ENCODE measurements at places on chromosomes 1 and 21. TPM values are rescaled to one million over a fixed set of nuclear protein-coding genes. Genes with fewer than 3 reads are reported as not detected.

- DNase-seq: no peak
Measured at GRCh38 chr1:117615474-117615873, 9.6 kb downstream of the TENT5C start.

ZFP69B gene
- 3.5 TPM for total RNA-seq

GRCh38 chr1:160607672-160608032, 28.4 kb upstream of the CD84 start:
- no peak for DNase-seq

- DNase-seq: no peak
Measured at GRCh38 chr1:32742199-32742947, 39.8 kb upstream of the SYNC start.

- DNase-seq: no peak
Measured at GRCh38 chr1:46076343-46076742, 56.1 kb downstream of the PIK3R3 start.

GRCh38 chr1:31399976-31400375, 13.0 kb upstream of the SERINC2 start:
- DNase-seq: no peak

- no peak for DNase-seq
Measured at GRCh38 chr1:35557118-35557610, at the start of gene KIAA0319L. KIAA0319L (minus strand) TSS chr1:35557403; CDS start chr1:35554491, 2,912 bp downstream.

- no peak for DNase-seq
Measured at GRCh38 chr1:188058801-188059200, 1230.1 kb downstream of the PLA2G4A start.

DNA sequence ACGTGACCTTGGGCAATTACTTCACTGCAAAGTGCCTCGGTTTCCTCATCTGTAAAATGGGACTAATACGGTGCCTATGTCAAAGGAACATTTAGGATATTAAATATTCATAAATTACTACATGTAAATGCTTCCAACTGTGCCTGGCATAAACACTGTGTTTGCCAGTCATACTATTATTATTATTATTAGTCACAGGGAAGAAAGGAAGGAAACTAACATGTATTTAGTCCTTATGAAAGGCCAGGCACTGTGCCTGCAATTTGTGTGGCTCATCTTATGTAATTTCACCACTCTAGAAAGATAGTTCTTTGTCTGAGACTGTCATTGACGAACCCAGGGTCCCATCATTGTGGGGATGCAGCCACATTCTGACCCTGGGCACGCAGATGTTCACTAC, 45.0 kb downstream of the EPHB2 start:
- DNase-seq: no peak

DNA sequence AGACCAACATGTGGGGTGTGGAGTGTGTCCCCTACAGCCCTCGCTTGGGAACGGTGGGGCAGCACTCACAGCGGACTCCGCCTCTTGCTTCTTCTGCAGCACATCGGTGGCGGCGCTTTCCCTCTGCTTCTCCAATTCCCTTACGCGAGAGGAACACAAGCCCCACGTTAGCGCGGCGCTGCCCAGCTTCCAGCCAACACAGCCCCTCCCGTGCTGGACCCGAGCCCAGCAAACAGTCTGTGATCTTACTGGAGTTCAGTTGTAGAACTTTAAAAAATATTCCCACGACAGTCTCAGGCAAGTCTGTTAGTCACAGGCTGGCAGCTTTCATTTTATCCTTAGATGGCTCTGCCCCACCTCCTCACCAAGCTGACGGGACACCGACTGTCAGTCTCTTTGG, 13.6 kb downstream of the THAP3 start:
- DNase-seq: no peak

GRCh38 chr1:201288007-201288406, 4.7 kb downstream of the PKP1 start:
- DNase-seq: peak; percentile 11

DNA sequence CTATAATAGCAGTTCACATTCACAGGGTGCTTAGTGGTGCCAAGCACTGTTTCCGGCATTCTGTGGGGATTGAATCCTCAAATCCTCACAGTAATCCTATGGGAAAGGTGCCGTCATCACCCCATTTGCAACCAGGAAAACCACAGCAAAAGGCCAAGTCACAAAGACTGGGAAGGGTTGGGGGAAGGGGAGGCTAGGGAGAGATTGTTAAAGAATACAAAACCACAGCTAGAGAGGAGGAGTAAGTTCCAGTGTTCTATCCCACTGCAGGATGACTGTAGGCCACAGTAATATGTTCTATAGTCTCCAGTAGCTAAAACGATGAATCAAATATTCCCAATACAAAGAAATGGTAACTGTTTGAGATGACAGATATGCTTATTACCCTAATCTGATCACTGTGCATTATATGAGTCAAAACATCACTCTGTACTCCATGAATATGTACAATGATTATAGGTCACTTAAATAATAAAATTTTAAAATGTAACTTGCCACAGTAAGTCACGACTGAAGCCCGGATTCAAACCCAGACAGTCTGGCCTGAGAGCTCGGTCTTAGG, 256.8 kb downstream of the TOMM20 start:
- no peak for DNase-seq

- DNase-seq: no peak
Measured at GRCh38 chr1:207115269-207115668, 11.2 kb downstream of the C4BPA start.

- DNase-seq: no peak
Measured at GRCh38 chr1:154808909-154809262, 61.2 kb downstream of the KCNN3 start.

GRCh38 chr1:174008979-174009378, 13.2 kb downstream of the RC3H1 start:
- DNase-seq: no peak

DNA sequence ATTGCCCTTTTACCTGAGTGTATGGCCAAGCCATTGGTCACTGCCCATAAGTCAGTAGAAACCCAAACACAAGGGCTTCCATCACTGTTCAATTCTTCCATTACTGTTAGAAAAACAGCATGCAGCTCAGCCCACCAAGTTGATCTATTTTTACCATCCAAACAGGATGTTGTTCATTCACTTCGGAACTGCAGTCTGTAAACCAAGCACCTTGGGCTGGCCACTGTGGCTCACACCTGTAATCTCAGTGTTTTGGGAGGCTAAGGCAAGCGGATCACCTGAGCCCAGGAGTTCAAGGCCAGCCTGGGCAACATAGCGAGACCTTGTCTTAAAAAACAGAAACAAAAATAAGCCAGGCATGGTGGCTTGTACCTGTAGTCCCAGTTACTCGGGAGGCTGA, 8.7 kb upstream of the MFSD2A start:
- DNase-seq: no peak

GRCh38 chr1:44501047-44501890, 96.2 kb downstream of the RNF220 start:
- no peak for DNase-seq

KCNN3 gene
- 0.99 TPM for total RNA-seq

GDAP2 gene
- 22.2 TPM for total RNA-seq

GRCh38 chr1:25760871-25761270, 39.1 kb upstream of the SELENON start:
- DNase-seq: no peak

All from skin of body (tissue), 3 donors.